GM04504 (cell line): ENCODE measurements at places on chromosomes 3 and 15.

GRCh38 chr3:49610666-49611280 lies 56.5 kb downstream of the BSN start:
- DNase-seq, result no peak

- DNase-seq, result no peak
Measured at GRCh38 chr3:47035645-47036044, 56.2 kb downstream of the NBEAL2 start.

- no peak for DNase-seq
Measured at GRCh38 chr15:99981191-99981647, 248.0 kb upstream of the LYSMD4 start.

GRCh38 chr3:8579096-8579495 lies 65.5 kb downstream of the SSUH2 start:
- DNase-seq, result no peak

DNA sequence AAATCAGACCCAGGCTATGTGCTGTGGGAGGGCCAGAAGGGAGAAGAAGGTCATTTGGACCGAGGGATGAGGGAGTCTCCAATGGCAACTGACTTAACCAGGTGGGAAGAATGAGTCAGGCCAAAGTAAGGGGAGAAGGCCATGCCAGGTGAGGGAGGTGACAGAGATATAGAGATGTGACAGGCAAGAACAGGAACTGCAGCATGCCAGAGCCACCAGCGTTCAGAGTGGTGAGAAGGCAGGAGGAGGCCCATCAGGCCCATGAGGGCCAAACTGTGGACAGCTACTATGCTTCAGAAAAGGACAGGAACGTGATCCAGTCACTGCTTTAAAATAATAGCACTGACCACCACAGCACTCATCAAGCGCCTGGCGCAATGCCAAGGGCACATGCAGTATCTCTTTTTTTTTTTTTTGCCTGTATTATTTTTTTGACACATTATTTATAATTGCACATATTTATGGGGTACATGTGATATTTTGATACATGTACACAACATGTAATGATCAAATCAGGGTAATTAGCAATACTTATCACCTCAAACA lies 154.3 kb upstream of the IGF1R start:
- no peak for DNase-seq

GRCh38 chr3:39205919-39206516 lies 13.6 kb upstream of the XIRP1 start:
- DNase-seq, result no peak

- DNase-seq, result no peak
Measured at GRCh38 chr3:172030181-172030580, 9.2 kb upstream of the FNDC3B start.

DNA sequence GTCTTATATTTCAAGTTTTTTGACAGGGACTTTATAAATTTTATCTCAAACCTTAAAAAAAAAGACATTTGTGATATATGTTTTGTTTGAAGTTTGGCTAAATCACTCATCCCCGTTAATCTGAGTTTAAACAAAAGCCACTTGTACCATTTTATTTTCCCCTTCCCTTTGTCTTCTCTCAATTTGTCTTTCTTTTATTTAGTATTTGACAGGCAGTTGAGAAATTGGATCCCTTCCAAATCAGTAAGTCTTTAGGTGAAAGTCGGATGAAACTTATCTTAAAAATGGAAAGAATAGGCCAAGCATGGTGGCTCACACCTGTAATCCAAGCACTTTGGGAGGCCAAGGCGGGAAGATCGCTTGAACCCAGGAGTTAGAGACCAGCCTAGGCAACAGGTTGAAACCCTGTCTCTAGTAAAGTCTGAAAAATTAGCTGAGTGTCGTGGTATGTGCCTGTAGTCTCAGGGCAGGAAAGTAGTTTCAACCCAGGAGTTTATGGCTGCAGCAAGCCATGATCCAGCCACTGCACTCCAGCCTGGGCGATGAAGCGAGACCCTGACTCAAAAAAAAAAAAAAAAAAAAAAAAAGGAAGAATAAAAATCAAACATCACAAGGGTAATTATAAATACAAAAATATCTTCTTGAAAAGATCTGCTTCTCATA lies 394.6 kb upstream of the TPM1 start:
- no peak for DNase-seq

GRCh38 chr3:3353153-3353552 lies 173.7 kb upstream of the CRBN start:
- no peak for DNase-seq

- peak; percentile 75 for DNase-seq
Measured at GRCh38 chr15:44536302-44536961, 515 bp upstream of the EIF3J start.
